ENCODE measurements at places on chromosomes 1 and 21.
A peak's percentile ranks its signal among the peaks of the same experiment; 100 is the strongest.

- DNase-seq: peak; percentile 1
Measured at GRCh38 chr1:87024936-87025540, 110.6 kb downstream of the HS2ST1 start.

DNA sequence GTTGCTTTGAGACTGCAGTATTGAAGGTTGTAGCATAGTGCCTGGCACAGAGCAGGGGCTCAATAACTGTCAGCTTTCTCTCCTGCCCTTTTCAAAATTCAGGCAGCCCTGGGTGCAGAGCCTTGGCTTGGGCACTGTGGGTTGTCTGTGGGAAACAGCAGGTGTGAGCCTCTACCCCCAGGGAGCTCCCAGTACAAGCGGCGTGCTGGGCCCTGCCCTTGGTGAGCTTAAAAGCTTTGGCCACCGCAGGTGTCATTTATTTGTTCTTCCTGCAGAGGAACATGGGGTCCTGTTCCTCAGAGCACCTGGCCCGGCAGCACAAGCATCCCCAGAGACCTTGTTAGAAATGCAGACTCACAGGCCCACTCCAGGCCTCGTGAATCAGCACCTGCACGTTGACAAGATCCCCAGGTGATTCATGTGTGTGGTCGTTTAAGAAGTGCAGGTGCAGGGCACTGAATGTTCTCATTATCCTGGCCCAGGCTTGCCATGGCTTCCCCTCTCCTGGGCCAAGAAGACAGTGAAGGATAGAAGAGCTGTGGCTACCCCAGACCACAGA is 29.9 kb upstream of the IGSF21 start:
- DNase-seq: no peak

DNA sequence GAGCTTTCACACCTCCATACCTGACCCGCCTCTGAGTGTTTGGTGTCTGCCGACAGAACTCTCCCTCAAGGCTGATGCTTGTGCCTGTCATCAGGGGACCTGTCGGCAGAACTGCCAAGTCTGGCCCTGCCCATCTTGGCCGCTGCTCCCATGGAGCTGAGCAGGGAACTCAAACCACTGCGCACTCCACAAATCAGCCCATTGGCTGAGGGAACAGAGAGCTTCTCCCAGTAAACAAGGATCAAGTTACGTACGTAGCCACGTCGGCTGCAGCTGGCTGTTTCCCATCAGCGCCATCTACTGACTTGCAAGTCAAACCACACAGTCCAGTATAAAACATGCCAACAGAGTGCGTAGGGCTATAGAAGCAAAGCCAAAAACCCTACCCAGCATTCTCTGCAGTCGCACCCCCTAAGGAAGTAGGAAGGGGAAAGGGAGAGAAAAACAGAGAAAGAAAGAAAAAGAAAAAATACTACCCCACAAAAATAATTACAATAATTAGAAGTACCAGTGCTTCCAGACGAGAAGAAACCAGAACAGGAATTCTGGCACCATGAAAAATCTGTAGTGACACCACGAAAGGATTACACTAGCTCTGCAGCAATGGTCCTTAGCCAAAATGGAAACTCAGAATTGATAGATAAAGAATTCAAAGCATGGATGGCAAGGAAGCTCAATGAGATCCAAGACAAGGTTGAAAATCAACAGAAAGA is 13.1 kb downstream of the KRTAP13-1 start:
- peak; percentile 34 for DNase-seq

GRCh38 chr1:194078765-194079164 is 892.4 kb upstream of the B3GALT2 start:
- DNase-seq: no peak

DNA sequence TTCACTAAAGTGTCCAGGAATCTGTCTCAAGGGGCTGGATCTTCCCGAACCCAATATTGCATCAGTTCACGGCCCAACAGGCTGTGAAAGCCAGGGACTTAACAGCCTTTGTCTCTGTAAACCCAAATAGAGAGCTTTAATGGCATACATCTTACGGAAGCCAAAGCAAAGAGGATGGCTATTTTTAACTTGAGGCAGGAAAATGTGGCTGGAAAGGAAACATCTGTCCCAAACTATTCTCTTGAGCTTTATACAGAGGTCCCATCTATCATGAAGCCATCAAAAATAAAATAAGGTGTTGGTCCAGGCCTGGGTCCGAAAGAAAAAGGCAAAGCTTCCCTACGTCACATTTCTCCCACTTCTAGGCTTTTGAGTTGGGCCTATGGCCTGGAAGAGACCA is 7.7 kb upstream of the CD34 start:
- DNase-seq: no peak

DNA sequence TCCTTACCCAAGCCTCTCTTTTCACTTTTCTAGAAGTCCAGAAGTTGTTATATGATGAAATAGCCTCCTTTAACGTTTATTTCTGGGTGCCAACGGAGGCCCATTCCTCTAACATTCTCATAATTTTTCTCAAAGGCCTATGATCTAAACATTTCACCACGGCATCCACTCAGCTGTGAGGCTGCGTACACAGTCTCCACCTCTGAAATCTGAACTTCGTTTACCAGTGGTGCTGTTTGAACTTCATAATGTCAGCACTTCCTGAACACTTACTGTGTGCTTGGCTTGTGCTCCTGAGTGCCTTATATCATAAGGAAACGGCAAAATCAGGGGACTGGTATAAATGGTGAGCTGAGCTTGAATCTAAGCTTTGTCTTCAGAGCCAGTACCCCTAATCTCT is 12.0 kb upstream of the RBP7 start:
- DNase-seq: no peak

DNA sequence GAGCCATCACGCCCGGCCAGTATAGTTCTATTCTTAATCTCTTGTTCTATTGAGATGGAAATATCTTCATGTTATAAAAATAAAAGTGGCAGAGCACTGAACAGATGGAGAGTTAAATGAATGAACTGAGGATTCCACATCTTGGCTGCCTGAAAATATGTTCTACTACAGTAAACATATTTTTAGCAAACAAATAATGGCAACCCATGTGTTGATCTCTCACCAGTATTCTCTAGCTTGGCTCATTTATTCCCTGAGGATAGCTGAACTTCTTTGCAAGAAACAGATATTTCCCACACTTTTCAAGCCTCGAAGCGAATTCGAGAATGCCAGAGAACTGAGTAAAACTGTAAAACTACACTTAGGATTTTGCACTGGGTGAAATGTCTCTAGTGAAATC is 58.9 kb downstream of the DIRAS3 start:
- no peak for DNase-seq

DNA sequence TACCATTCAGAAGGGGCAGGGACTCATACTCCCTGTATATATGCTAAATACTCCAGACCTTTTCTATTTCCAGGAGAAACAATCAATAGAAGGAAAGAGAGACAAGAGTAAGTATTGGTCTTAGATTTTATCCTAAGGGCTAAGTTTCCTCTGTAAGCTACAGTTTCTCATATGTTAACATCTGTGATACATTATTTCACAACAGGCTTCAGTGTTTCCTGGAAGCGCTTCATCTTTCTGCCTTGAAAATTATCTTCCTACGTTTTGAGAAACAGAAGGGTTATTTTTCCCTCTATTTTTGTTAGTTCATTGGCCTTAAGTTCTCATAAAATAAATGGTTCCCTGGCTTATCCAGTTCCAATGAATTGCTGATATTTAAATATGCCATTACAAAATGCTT is 15.6 kb downstream of the FMO1 start:
- DNase-seq: no peak

GRCh38 chr1:190679044-190679443 is 201.4 kb upstream of the BRINP3 start:
- DNase-seq: no peak

DNA sequence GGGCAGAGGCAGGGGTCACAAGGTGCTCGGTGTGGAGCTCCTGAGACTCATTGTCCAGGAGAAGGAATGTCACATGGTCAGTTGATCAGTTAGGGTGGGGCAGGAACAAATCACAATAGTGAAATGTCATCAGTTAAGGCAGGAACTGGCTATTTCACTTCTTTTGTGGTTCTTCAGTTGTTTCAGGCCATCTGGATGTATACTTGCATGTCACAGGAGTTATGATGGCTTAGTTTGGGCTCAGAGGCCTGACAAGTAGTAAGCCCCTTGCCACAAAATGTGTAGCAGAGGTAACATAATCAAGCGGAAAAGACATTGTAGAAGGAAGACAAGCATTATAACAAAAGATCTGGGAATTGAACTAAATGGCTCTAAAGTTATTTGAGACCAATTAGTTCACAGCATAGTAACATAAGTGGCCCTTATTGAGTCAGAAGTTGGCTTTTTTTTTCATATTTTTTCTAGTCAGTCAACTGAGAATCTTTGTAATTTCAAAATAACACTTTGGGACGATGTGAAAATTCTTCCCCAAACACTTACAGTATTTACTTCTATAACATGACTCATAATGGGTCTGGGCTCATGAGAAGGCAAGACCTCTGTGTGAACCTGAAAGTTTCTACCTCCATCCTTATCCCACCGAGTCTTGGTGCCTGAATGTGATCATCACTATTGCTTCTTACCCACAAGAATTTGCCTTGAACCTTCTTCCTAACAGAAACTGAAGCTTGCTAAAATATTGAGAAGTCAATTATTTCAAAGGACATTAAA is 137.0 kb upstream of the DPT start:
- no peak for DNase-seq
